T47D (cell line): ENCODE measurements at places on chromosomes 11 and 22.

DNA sequence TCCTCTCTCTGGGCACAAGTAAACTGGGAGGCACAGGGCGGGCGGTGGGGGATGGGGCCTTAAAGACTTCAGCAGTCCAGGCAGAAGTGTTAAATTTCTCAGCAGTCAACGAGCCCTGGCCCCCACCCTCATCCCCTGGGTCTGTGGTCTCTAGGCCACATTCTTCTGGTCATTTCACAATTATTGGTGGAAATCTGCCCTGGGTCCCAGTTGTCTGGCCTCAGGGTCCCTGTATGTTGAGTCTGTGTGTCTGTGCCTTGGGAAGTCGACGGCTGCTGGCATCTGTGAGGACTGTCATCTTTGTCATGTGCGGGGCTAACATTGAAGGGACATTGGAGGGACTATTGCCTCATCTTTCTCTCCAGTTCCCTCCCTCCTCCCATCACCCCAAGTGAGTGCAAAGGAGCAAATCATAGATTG is 1.7 kb downstream of the TSPAN18 start:
- no peak for DNase-seq

DNA sequence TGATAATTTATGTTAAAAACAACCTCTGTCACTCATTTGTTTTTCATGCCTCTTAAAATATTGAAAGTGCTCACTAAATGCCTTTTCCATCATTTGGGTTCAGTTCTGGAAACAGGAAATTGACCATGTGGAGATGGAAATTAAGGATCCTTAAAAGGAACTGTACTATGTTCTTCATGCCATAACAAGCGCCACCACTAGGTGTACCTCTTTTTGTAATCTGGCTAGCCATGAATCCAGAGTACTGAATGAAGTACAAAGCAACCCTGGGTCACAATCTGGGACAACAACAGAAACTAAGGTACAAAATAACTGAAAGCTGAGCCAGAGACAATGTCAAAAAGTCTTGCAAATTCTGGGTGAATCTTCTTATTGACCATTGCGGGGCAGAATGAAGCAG is 559.1 kb downstream of the FAM181B start:
- no peak for DNase-seq

- no peak for DNase-seq
These were observed 126.6 kb downstream of the KCNC1 start for GRCh38 chr11:17861036-17861755.

- DNase-seq = no peak
These were observed 10.4 kb downstream of the PNPLA5 start for GRCh38 chr22:43881091-43882061.

GRCh38 chr11:45748801-45749200 is 56.1 kb upstream of the SLC35C1 start:
- no peak for DNase-seq

DNA sequence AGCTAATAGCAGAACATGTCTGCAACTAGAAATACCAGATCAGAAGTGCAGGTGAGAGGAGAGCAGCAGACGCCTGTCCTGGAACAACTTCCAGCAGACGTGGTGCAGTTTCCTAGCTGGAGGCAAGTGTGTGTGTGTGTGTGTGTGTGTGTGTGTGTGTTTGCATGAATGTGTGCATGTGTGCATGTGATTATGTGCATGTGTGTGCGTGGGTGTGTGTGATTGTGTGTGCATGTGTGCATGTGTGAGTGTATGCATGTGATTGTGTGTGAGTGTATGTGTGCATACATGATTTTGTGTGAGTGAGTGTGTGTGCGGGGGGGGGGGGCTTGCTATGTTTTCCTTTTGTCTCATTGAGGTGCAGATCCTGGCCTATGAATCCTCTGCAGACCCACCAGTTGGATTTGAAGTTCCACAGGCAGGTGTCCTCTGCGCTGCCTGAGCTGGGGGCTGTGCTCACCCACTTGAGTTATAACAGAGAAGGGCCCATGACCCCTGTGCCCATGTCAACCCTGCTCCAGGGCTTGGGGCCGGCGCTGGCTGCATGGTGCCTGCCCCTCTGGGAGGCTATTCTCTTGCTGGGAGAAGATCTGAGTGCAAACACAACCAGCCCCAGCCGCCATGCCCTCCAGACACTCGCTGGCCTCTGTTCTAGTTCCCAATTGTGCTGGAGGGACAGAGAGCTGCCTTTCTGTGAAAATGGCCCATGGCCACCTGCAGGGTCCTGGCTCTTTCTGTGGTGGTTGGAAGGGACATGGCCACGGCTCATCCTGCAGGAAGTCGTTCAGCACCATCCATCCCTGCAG is 821.3 kb downstream of the BRD1 start:
- no peak for DNase-seq

DNA sequence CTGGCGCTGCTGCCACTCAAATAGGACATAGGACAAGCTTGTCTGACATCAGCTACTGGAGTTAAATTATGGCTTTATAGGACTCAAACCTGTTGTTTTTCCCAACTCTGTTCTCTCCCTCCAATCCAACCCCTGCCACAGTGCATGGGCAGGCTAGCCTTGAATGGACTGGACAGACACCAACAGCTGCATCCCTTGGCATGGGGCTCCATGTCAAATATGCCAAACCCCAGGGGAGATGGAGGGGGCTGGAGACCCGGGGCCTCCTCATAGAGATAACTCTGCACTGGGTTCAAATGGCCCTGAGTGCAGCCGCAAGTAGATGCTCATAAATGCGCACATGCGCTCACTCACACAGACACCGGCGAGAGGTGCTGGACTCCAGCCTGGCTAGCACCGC is 28.9 kb downstream of the CD5 start:
- DNase-seq = no peak
